ENCODE measurements at places on chromosomes 7 and 10.

DNA sequence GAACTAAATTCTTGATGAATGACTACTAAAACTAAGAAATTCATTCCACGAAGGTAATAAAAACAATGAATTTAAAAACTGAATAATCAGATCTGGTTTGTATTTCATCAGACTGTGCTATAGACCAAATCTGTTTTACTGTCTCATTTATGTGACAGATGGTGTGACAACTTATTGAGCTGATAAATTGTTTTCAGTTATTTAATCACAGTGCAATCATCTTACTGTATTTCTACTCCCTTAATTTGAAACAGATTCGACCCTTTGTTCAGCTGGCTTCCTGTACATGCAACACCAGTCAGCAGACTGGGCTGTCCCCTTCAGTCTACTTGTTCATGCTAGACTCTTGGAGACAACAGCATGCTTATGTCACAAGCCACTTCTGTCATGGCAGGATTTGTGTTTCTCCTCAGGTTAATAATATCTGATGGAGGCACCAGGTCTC, 150.9 kb downstream of the MBL2 start:
- no peak for DNase-seq

- no peak for DNase-seq
These were observed 120.7 kb upstream of the CARD11 start for GRCh38 chr7:3164380-3164792.

GRCh38 chr10:14531974-14532373, 201.2 kb upstream of the FRMD4A start:
- no peak for DNase-seq

DNA sequence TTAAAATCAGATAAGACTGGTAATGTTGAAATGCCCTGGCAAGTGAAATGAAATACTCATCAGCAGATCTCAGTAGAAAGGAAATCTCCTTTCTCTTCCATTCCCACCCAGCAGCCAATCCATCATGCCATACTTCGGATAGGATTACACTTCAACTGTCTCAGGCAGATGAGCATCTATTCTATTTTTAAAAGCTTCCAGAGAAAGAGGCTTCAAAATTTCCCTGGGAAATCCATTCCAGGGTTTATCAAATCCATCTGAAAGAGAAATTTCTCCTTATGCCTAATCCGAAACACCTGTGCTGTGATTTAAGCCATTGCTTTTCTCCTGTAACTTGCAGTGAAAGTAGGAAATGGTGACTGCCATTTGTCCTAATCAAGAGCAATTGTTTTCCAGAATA, 60.4 kb upstream of the RAPGEF5 start:
- DNase-seq, result no peak

DNA sequence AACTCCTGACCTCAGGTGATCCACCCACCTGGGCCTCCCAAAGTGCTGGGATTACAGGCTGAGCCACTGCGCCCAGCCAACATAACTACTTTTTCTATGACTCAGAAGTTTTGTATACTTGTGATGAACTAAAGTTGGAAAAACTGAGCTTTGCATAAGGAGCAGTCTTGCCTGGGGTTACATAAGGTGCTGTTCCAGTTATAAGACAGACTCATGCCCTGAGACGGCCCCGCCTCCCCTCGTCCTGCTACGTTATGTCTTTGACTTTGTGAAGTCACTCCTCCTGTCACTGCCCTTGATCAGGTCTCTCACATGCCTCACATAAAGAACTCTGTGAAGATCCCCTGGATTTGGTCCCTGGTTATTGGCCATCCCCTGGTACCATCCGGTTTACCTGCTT, 40.4 kb upstream of the OPN4 start:
- no peak for DNase-seq

DNA sequence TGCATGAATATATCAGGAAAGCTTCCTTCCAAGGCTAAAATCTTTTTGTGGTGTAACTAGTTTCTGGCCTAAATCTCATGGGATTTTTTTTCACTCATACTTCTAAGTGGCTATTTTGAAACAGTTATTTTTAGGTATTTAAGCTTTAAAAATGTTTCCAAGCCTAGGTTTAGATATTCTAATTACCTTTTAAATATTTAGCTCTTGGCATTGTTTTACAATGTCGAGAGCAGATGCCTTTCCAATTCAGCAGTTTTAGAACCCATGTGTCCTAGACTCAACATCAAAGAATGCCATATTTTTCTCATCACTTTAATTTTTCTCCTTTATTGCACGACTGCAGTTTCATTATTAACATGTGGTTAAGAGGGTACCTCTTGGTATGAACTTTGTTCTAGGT, 27.1 kb upstream of the STOX1 start:
- no peak for DNase-seq

DNA sequence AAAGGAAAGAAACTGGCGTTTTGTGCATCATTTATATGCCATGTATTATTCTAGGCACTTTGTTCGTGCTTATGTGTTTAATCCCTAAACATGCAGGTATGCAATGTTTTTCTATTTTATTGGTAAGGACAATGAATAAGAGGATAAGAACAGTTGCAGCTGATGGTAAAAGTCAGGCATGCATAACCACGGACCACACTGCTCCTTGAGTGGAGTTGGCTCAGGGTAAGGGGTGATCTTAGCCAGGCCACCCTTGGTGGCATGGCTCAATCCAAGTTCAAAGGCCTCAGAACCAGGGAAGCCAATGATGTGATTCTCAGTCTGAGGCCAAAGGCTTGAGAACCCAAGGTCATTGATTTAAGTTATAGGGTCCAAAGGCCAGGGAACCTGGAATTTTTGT, 1068.1 kb downstream of the NRG3 start:
- no peak for DNase-seq

DNA sequence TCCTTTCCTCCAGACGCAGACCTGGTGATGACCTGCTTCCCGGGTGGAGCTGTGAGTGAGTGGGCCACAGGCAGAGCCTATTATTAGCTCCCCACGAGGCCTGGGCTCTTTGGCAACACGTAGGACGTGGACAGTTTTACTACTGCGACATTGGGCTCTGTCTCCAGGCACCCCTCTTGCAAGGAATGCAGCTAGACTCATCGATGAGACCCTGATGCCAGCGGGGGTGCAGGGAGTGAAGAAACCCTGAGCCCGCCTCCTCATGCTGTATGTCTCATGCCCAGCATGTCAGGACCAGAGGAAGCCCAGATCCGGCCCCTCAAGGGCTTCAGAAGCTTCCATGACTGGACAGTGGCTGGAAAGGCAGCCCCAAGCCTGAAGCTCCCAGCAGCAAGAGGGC, 161.9 kb downstream of the TCERG1L start:
- DNase-seq, result no peak

GRCh38 chr7:112361154-112361553, 89.1 kb upstream of the IFRD1 start:
- DNase-seq, result no peak

DNA sequence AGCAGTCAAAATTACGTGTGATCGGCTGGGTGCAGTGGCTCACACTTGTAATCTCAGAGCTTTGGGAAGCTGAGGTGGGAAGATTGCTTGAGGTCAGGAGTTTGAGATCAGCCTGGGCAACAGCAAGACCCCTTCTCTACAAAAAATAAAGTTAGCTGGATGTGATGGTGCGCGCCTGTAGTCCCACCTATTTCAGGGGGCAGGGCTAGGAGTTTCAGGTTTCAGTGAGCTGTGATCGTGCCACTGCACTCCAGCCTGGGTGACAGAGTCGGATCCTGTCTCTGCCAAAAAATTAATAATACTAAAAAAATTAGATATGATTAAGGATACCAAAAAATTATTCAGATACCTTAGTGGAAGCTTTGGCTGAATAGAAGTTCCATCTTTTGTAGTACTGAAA, 136.4 kb downstream of the SDK1 start:
- no peak for DNase-seq

- no peak for DNase-seq
These were observed 703 bp upstream of the HILPDA start for GRCh38 chr7:128454808-128455542.

Measured in stimulated activated naive B cell treated with anti-CD40 and anti-IgM and Interleukin-4, amounts not matched to agents 10 μg/mL and 1 μg/mL and 100 μg/mL, for 72 hours (primary cell).